ENCODE measurements at places on chromosomes 3 and 15.

DNA sequence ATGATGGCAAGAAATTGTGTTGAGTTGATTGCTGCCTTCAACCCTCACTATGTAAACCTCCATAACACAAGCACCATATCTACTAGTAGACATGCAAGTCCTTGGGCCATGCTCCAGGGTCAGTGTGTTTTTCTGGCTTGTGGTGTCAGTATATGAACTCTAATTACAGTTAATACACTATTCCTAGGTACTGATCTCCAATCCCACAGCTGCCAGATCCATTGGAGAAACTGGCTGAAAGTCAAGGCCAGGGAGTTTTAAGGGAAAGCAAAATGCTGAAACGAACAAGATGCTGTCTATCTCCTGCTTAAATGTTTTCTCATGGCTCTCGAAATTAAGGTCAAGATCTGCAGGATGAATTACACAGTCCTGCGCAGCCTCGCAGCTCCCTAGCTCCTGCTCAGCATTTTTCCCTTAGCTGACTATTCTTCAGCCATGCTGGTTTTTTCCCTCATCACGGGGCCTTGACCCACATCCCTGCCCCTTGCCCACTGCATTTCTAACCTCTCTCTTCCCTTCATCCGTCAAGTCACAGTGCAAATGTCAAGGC lies 425.0 kb upstream of the ADAMTS9 start:
- DNase-seq = no peak

DNA sequence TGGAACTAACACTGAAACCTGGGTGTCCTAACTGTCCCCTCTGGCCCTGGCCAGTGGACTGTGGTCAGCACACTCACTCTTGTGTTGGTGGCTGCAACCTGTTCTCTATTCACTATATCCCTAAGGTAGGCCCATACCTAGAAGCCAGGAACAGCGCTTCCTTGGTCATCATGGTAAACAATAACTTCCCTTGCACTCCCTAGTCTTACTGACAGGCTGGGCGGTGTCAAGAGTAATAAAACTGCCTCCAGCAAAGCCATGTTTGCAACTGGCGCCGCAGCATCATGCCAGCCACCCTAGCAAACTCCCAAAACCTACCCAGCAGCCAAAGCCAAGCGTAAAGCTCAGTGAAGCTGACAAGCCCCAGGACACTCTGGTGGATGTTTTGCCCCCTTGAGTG lies 63.1 kb upstream of the TSEN2 start:
- DNase-seq = no peak

GRCh38 chr3:186366206-186366605 lies 4.2 kb upstream of the DGKG start:
- DNase-seq = no peak

- no peak for DNase-seq
These were observed 299.0 kb downstream of the NR2F2 start for GRCh38 chr15:96629511-96629910.

- no peak for DNase-seq
These were observed 230.2 kb downstream of the CPNE4 start for GRCh38 chr3:131804565-131805133.

GRCh38 chr3:186298876-186299275 lies 63.2 kb downstream of the DGKG start:
- DNase-seq = no peak

DNA sequence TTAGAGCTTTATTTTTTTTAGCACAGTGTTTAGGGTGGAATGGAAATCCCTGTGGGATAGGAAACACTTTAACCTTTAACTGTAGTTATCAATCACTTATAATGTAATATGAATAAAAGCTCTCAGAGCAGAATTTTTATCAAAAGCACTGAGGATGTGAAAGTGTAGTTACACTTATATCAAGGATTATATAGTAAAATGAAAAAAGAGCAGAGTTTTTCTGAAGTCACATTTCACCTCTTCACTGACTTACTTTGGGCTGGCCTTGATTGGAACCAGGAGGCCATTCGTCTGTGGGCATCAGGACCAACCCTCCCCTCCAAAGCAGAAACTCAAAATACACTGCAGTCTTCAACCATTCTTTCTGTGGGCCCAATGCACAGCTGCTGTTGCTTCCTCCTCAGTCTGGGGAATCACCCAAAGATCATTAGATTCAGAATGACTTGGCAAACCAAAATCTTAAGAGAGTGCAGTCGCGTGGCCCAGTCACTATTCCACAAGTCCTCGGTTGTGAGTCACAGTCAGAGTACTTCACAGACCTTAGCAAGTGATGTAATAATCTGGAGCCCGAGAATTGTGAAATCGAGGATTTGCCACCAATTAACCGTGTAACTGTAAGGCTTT lies 132.6 kb upstream of the COL8A1 start:
- no peak for DNase-seq

GRCh38 chr15:75943713-75944215 lies 40.1 kb downstream of the FBXO22 start:
- no peak for DNase-seq

DNA sequence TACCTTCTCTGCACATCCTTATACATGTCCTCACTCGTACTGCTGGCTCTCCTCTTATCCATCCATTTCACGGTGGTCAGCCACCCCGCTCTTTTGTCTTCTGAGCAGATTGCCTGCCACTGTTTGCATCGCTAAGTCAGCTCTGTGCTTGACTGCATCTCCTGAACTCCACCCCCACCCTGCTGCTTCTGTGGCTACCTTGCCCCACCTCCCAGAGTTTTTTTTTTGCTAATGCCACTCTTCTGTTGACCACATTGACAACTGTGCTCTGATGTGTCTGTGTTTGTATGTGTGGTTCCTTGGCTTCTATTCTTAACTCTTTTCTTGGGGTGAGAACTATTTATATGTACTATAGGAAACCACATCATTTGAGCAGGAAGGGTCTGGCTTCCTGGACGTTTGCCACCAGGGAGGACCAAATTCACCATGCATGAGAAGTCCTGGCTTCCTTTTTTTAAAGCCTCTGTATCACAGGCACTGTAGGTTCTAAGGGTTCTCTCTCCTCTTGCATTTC lies 12.8 kb upstream of the MTMR10 start:
- no peak for DNase-seq

DNA sequence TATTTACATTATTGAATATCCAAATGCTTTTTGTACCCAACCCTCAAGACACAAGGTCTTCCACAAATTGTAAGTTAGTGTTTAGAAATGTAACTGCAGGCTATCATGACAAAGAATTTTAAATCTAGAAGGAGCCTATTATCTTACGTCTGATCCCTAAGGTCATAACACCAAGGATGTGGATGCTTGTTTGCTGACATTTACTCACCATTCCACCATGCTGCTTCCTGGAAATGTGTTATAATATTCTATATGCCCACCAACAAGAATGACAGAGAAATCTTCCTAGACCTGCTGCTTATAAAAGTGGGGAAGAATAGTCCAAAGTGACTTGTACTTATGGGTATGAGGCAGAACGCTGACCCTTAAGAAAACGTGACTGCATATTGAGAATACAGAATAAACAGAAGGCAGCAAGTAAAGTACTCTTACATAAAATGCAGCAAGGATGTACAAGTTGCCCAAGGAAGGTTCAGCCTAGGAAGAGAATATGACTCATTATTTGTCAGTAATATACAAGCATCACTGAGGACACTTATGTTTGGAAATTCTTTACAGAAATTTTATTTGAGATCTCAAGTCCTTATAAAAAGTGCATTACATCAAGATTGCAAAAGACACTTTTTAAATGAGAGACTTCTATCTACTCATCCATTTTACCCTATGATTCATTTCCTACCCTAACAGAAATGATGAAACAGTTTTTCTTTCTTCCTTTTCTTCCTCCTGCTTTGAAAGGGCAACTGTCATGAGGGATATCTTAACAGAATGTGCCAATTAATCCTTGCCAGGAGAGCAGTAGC lies 59.6 kb downstream of the ESYT3 start:
- DNase-seq = no peak

GRCh38 chr15:87873516-87873915 lies 383.0 kb downstream of the NTRK3 start:
- DNase-seq = no peak

DNA sequence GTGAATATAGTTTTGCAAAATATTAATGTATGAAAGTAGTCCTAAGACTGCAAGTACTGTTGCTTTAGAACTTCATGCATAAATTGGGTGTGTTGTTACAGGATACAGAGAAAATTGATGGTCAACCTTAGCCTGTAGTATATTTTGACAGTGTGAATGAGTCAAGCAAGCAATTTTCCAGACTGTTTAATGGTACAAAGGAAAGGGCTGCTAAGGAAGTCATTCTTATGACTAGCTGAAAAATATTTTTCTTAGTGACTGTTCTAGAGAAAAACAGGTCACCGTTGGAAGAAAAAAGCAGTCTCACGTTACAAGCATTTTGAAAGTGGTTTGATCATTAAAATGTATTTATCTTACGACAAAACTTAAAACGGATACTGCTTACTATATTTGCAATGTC lies 49.2 kb downstream of the MBNL1 start:
- no peak for DNase-seq

- no peak for DNase-seq
These were observed 3.2 kb downstream of the EFCAB12 start for GRCh38 chr3:129425213-129425612.

GRCh38 chr15:38229705-38230310 lies 22.8 kb upstream of the SPRED1 start:
- no peak for DNase-seq

- no peak for DNase-seq
These were observed 98.8 kb downstream of the FNDC3B start for GRCh38 chr3:172138193-172138537.

DNA sequence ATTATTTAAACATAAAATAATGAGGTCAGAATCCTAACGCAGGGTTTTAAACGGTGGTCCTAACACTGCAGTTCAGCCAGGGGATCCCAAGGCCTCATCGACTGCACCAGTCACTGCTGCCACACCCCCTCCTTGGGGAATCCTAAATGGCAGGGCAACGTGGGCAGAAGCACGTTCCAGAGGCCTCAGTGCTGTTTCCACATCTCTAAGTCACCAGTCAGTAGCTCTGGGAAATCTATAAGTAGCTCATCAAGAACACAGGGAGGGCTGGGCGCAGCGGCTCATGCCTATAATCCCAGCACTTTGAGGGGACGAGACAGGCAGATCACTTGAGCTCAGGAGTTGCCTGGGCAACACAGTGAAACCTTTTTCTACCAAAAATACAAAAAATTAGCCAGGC lies 47.5 kb downstream of the PRTG start:
- DNase-seq = no peak

- no peak for DNase-seq
These were observed 47.3 kb upstream of the LRRC58 start for GRCh38 chr3:120396469-120396868.

DNA sequence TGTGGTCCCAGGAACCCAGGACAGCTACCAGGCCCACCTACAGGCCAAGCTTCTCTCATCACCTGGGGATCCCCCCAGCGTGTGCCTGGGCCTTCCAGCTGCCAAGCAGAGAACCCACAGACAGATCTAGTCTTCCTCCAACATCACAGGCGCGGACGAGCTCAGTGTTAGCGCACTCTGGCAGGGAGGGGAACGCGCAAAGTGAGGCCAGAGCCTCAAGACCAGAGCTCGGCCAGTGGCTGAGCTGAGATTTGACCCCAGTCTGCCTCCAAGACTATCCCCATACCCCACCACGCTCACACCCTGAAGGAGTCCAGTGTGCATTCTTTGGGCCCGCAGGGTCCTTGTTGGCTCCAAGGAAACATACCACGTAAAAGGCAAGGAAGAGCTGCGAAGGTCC lies 5.1 kb downstream of the MFGE8 start:
- DNase-seq = no peak

DNA sequence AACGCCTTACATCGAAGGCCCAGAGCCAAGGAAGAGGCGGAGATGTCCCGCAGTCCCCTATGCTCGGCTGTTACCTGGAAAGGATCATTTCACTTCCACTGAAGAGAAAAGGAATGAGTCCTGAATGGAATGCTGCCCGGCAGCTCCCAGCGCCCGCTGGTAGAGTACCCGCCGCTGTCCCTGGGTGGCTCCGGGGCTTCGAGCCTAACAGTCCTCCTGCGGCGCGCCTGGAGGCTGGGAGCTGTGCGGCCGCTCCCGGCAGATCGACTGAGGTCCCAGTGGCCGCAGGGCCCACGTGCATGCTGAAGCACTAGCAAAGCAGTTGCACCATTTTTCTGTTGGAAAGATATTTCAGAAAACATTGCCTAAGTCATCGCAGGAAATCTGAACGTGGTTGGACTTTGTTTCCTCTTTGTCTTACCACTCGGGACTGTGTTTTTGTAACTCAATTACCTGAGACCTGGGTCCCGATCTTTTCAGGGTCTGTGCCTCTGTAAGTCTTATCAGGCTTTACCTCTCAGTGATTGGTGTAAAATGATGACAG lies 984 bp downstream of the RNU6-1 start:
- DNase-seq = no peak

DNA sequence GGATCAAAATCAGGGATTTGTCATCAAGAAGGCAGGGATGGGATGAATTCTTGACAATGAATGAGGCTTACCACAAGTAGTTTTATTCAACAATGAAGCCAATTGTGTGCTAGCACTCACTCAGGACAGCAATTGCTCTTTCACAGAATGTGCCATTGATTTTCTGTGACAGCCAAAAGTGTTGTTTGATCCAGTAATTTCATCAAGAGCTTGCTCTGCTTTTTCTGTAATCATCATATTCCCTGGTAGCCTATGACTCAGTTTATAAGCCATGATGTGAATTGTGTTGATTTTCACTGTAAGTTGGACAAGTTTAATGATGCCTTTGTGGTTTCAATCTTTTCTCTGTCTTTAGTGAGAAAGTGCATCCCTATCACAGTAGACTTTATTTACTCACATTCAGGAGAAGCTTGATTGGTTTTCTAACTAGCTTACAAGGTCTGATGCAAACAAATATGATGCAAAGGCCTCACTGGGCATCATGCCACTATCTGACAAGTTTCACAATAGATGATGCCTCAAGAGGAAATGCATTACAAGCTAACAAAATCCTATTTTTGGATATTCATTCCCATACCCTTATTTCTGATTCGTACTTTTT lies 13.6 kb upstream of the CSRNP1 start:
- no peak for DNase-seq

- no peak for DNase-seq
These were observed 387 bp downstream of the GNB4 start for GRCh38 chr3:179450901-179451264.

- no peak for DNase-seq
These were observed 1.3 kb downstream of the PPM1M start for GRCh38 chr3:52246728-52247408.

DNA sequence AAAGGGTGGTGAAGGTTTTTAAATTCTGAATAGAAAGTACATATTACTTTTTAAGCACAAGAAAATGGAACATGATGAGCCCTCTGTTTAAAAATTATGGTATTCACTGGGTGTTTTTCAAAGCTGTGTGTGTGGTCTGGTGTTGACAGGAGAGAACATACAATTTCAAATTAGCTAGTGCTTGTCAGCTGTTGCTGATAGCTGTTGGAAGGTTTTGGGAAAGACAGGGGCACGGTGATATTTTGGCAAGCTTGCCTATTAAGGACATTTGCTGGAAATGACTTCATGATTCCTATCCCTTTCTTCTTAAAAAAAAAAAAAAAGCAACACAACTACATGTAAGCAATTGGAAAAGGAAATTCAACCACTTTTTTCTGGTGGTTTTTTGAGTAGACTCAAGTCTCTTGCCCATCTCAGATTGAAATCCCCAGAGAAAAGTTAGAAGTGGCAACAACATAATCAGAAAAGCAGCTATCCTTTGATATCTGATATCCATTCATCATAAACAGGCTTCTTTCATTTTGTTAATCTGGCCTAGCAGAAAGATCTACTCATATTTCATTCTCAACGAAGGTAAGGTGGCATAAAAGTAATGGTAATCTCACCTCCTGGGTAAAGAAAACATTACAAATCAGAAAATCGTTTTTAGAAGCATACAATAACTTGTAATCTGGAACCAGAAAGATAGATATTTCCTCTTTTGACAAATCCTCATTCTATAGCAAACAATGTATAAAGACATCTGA lies 130.0 kb downstream of the RBMS3 start:
- no peak for DNase-seq

Measured in activated CD8-positive, alpha-beta memory T cell treated with anti-CD3 and anti-CD28 coated beads for 1 hour (primary cell).